ENCODE measurements at places on chromosomes 11 and 22.

GRCh38 chr11:39462506-39462905, 1996.9 kb downstream of the LRRC4C start:
- DNase-seq, result no peak

GRCh38 chr11:120890609-120891320, 133.1 kb upstream of the TBCEL start:
- DNase-seq, result no peak

- DNase-seq, result no peak
These were observed 28.3 kb upstream of the USP47 start for GRCh38 chr11:11813288-11813962.

DNA sequence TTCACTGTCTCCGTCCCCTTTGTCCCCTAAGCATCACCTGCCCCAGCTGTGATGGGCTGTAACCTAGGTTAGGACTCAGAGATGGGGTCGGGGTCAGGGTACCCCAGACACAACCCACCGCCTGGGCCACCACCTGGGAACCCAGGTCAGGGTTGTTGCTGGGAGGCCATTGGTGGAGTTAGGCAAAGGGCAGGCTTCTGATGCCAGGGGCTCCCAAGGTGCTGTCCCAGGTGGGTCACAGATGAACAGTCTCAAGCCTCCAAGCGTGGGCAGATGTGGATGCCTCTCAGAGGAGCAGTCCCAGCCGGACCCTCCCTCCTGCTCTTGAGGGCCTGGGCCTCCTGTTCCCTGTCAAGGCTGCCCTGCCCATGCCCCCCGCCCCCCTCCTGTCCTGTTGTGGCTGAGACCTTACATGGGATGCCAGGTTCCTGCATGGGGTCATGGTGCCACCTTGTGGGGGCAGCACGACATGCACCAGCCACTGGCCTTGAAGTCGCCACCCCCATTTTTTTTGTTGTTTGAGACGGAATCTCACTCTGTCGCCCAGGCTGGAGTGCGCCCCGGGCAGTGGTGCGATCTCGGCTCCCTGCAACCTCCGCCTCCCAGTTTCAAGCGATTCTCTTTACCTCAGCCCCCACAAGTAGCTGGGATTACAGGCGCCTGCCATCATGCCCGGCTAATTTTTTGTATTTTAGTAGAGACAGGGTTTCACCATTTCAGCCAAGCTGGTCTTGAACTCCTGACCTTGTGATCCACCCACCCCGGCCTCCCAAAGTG, 12.1 kb downstream of the GATD1 start:
- DNase-seq, result no peak

GRCh38 chr11:2093575-2094353, 45.4 kb downstream of the IGF2 start:
- DNase-seq, result no peak

DNA sequence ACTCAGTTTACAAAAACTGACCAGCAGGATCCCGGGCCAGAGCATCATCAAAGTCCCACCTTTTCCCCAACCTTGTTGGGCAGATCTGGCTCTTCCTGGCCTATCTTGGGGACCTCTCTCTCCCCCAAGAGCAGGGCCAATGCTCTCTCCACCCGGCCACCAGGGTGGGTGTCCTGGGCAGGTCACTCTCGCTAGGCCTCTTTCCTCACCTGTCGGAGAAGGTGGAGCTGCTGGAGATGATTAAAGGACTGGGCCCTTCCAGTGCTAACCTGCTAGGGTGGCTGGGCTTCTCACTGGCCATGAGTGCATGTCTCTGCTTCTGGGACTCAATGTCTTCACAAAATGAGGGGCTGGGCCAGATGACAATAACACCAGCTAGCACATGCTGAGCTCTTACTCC, 2.9 kb upstream of the CAPN5 start:
- DNase-seq, result no peak

GRCh38 chr11:91664521-91664920, 560.1 kb upstream of the FAT3 start:
- no peak for DNase-seq

GRCh38 chr22:22978637-22979036, 91.0 kb downstream of the IGLL5 start:
- DNase-seq, result no peak

GRCh38 chr11:70501051-70501901, 102.9 kb downstream of the CTTN start:
- peak; percentile 35 for DNase-seq

GRCh38 chr11:71948314-71949027, 19.6 kb downstream of the RNF121 start:
- no peak for DNase-seq

DNA sequence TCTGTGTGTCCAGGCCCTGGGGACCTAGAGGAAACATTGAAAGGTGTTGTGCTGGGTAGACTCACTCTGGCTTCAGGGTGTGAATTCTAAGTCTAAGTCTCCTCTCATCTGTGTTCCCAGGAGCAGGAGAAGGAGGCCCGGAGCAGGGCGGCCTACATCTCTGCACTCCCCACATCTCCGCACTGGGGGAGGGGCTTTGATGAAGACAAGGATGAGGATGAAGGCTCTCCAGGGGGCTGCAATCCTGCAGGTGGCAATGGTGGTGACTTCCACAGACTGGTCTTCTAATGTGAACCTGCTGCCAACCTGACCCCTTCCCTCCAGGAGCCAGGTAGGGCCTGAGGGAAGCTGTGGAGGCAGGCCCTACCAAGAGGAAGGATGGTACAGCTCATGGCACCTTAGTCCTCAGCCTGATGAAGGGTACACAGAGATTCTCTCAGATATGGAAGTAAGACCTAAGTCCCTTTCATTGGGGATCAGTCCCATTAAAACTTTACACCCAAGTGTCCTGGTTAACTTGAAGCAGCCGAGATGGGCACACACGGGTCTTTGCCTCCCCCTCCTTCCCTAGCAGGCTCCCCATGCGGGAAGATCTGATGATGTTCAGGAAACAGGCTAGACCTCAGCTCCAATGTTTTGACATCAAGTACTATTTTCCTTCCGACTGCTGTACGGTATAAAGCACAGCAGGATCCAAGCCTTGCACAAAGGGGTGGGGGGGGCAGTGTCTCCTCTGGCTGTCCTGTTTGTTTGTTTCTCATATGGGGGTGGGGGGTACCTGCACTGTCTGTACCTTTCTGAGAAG, 25.0 kb downstream of the USP35 start:
- DNase-seq, result no peak

DNA sequence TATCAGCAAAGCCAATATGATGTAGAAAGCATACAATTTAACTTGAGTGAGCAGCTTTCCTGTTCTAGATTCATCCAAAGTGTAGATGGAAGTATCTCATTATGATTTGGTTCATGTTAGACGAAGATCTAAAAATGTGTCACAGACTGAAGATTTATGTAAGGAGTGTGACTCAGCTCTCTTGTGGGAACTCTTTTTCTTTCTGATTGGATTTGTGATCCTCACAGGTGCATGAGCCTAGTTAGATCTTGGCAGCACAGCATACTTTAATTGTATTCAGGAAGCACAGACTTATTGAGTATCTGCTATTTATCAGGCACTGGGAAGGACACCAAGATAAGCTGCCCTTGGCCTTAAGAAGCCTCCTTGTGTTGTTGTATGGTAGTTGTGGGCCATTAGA, 147.1 kb downstream of the C11orf91 start:
- no peak for DNase-seq

GRCh38 chr22:23777776-23778576, 5.3 kb downstream of the MMP11 start:
- no peak for DNase-seq

DNA sequence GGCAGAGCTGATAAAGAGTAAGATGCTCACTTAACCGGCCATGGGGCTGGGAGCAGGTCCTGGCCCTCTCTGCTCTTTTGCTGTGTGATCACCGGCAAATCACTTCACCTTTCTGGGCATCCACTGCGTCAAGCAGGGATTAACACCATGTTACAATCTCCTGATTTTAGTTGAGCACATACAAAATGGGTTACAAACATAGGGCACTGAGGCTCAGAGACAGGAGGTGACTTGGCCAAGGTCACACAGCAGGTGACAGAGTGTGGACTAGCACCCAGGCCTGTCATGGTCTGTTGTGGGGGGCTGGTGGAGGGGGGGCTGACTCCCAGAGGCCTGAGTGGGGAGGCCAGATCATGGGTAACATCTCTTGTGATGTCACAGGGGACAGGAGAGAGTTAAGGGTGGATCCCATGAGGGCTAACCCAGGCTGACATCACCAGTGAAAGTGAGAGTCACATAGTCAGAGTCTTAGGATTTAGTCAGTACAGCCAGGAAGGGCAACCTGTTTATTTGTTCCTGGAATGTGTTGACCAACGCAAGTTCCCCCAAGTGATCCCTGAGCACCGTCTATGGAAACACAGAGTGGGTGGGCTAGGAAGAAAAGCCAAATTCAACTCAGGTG, 27.8 kb downstream of the GDPD5 start:
- DNase-seq, result no peak

DNA sequence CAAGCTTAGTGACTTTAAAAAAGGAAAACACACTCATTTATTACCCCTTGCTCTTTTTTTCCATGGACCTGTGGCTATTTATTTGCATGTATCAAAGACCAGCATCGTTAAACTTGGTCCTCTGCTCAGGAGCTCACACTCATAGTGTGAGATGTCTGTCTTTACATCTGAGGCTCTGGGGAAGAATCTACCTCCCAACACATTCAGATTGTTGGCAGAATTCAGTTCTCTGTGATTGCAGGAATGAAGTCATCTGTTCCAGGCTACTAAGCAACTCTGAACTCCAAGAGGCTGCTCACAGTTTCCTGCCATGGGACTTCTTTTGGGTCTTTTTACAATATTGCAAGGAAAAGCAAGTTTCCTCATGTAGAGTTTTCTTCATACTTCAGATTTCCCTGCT, 138.8 kb downstream of the LRRC4C start:
- no peak for DNase-seq

GRCh38 chr11:122097419-122098001, 18.5 kb downstream of the BLID start:
- no peak for DNase-seq

DNA sequence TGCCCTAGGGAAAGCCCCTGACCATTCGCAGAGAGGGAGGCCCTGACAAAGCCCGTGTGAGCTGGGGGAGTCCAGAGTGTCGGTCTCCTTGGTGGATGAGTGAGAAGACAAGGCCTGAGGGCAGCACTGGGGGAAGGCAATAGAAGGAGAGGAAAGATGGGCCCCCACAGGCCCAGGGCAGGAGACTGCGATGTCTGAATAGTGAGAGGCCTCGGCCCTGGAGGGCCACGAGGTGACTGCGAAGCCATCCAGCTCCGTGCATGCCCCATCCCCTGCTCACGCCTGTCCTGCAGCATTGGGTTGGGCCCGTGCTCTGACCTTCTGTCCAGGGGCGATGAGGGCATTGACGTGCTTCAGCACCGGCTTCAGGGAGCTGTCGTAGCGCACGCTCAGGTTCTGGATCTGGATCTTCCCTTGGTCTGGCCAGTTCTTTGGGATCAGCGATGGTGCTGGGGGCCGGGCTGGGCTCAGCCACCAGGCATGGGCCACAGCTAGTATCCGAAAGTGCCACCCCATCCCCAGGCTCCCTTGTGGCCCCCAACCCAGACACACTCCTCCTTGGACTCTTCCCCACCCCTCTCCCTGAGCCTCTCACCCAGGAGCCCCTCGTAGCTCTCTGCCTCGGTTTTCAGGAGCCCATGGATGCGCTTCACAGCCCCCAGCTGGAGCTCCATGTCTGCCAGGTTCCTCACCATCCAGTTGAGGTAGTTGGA, 8.3 kb upstream of the KCNJ11 start:
- DNase-seq, result no peak

DNA sequence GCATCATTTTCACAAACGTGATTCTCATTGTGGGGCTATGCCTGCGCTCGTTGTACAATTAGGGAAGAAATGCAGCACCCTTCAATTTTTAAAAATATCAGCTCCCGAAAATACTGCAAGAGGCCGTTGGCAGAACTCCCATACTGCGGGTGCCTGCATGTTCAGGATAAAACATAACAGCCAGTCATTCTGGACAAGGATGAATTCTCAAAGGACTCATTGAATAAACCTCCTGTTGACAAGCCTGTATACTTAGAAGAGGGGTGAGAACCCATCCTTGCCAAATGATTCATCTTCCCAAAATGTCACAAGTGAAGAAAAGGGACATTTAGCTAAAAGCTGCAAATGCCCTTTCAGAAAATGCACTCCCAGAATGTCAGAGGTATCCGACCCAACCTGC, 141.9 kb downstream of the CSNK2A3 start:
- no peak for DNase-seq

GRCh38 chr11:34030382-34030781, 21.1 kb upstream of the CAPRIN1 start:
- DNase-seq, result no peak

GRCh38 chr11:9972989-9973388, 309.1 kb downstream of the SWAP70 start:
- DNase-seq, result peak; percentile 10

- DNase-seq, result peak; percentile 37
These were observed 14.8 kb upstream of the CARD10 start for GRCh38 chr22:37533995-37534394.

GRCh38 chr11:31747581-31747980, 63.5 kb downstream of the PAX6 start:
- DNase-seq, result no peak

- no peak for DNase-seq
These were observed 15.8 kb downstream of the SCN4B start for GRCh38 chr11:118136801-118137200.

DNA sequence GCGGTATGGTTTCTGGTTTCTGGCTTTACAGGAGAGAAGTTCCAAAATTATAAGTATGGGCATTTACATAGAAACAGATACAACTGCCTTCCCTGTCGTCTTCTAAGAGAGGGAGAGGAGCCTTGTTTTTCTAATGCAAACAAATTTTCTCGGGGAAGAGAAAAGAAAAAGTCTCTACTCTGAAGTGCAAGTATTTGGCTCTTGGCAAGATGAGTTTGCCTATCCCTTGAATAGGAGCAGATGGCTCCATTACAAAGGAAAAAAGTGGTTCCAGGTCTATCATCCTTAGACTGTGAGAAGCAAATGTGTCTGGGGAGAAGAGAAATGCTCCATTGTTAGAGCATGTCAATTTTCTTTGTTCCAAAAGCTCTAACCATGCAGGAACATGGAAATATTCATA, 455.6 kb downstream of the BUD13 start:
- no peak for DNase-seq

DNA sequence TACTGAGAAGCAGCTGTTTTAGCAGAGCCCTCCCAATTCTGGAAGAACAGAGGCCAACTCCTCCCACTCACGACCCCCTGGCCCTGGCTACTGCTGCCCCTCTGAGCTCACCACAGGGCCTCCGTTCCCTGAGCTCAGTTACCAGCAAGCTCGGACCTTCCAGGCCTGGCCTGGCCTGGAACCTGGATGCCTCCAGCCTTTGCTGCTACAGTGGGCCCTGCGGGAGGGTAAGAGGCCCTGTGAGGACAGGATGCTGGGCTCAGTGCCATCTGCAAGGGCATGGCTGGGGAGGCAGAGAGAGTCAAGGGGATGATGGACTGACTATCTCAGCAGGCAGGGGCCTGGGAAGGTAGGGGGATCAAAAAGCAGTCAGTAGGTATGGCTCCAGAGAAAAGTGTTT, 209.9 kb upstream of the NCAM1 start:
- DNase-seq, result no peak

DNA sequence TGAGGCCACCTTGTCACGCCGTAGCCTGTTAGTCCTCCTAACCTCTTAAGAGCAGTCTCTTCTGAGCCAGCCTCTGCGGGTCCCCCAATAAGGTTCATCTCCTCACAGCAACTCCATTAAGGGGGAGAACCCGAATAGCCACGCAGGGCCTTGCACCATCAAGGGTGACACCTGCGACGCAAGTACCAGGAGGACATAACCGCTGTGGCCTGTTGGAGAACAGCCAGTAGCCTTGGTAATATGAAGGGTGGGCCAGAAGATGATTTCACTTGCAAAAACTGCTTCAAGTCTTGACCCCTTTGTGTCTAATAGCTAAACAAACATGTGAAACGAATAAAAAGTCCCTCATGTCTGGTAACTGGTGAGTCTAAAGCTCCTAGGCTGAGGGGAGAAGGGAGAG, 14.8 kb downstream of the ARFGAP2 start:
- no peak for DNase-seq

Measured in NCI-H2029 (cell line).